ENCODE measurements at places on chromosomes 11 and 22.
A peak's percentile ranks its signal among the peaks of the same experiment; 100 is the strongest.

GRCh38 chr11:66267039-66267378 lies 1.4 kb upstream of the RAB1B start:
- no peak for DNase-seq

- DNase-seq, result peak; percentile 67
These were observed 535.6 kb downstream of the INSC start for GRCh38 chr11:15650105-15650938.

DNA sequence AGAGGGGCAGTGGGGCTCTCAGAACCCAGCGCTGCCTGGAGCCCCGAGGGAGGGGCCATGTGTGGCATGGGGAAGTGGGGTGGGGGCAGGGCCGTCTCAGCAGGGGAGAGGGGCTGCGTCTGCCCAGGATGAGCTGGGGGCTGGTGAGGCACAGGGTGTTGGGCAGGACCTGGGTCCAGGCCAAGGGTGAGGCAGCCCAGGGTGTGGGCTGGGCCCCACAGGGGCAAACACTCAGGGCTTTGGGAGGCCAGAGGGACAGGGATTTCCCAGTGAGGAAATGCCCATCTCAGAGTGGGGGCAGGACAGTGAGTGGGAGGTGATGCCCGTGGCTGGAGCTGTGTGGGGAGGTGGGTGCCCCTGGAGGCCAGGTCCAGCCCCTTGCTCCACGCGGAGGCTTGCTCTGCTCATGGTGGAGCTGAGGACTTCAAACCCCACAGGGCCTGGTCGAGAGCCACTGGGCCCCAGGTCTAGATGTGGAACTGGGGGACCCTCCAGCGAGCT lies 5.4 kb downstream of the PLXNB2 start:
- DNase-seq, result no peak

GRCh38 chr11:66012946-66013761 lies 1.3 kb downstream of the CST6 start:
- DNase-seq, result no peak

GRCh38 chr11:103631841-103632240 lies 404.6 kb upstream of the DDI1 start:
- DNase-seq, result no peak

Measured in Jurkat, Clone E6-1 (cell line).